ENCODE measurements at places on chromosomes 4 and X. TPM values are rescaled to one million over a fixed set of nuclear protein-coding genes. Genes with fewer than 3 reads are reported as not detected.

TRPC5OS gene
- total RNA-seq = not detected

GYPE gene
- 1.5 TPM for total RNA-seq

GPC4 gene
- total RNA-seq = 19.2 TPM

UGT2A1 gene
- total RNA-seq = not detected

WDR44 gene
- 19.1 TPM for total RNA-seq

RHOXF2B gene
- not detected for total RNA-seq

CRLF2 gene
- 0.33 TPM for total RNA-seq

TEC gene
- 3.2 TPM for total RNA-seq

CWH43 gene
- not detected for total RNA-seq

SPINK2 gene
- not detected for total RNA-seq

PF4V1 gene
- total RNA-seq = not detected

VCX3A gene
- not detected for total RNA-seq

KANTR gene
- 10.2 TPM for total RNA-seq

RNF175 gene
- not detected for total RNA-seq

DDX53 gene
- total RNA-seq = not detected

MTMR8 gene
- total RNA-seq = 4.9 TPM

SYTL4 gene
- 7.1 TPM for total RNA-seq

NOX1 gene
- total RNA-seq = not detected

CXCL3 gene
- 1.8 TPM for total RNA-seq

GLRA3 gene
- total RNA-seq = not detected

POU3F4 gene
- total RNA-seq = not detected

MAGEA2 gene
- total RNA-seq = not detected

NELFA gene
- 16.2 TPM for total RNA-seq

TGIF2LX gene
- not detected for total RNA-seq

GRSF1 gene
- total RNA-seq = 43.5 TPM

HSFX4 gene
- total RNA-seq = not detected

SPANXA1 gene
- not detected for total RNA-seq
